ENCODE measurements at places on chromosomes 5 and 9.

DNA sequence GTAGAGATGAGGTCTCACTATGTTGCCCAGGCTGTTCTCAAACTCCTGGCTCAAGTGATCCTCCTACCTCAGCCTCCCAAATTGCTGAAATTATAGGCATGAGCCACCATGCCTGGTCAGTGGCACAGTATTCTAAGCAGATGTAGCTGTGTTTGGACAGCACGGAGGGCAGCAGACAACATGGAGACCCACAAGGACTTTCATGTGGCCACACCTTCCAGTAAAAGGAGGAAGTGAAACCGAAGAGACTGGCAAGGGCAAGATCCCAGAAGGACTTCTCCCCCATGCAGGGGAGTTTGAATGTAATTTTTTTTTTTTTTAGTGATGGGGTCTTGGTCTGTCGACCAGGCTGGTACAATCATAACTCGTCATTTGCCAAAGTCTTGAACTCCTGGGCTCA lies 172.2 kb downstream of the TRPM3 start:
- no peak for DNase-seq

- no peak for DNase-seq
Observed at GRCh38 chr5:34608859-34609648, 47.1 kb upstream of the RAI14 start.

DNA sequence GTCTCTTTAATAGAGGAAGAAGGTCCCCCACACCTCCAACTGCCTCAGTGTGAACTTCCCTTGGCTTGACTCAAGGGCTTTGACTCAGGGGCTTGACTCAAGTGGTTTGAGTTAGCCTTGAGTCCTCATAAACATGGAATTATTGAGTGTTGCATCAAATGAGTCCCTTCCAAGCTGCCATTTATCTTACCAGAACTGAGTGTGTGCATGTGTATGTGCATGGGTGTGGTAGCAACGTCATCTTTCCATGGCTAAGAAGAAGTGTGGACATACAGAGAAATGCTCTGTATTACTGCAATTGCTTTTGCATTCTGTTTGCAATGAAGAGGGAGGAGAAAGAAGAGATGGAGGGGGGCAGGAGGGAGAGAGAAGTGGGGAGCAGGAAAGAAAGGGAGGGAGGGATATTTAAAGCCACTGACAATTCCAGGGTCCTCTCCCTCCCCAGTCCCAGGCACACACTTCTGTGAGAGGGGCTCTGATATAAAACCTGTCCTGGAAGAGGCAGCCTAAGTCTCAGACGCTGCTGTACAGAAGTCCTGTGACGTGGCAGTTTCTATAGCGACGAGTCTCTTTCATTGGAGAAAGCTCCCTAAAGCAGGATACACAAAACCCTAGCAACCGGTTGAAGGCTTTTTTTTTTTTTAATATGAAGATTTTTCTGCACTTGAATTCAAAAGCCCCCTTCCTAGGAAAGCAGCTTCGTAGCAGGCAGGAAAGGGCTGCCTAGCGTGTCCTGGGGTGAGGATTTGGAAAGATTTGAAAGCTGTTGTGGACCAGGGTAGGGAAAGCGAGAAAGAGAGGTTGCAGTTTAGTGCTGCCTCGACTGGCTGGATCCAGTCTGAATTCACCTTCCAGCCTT lies 93.3 kb upstream of the MAP1B start:
- no peak for DNase-seq

DNA sequence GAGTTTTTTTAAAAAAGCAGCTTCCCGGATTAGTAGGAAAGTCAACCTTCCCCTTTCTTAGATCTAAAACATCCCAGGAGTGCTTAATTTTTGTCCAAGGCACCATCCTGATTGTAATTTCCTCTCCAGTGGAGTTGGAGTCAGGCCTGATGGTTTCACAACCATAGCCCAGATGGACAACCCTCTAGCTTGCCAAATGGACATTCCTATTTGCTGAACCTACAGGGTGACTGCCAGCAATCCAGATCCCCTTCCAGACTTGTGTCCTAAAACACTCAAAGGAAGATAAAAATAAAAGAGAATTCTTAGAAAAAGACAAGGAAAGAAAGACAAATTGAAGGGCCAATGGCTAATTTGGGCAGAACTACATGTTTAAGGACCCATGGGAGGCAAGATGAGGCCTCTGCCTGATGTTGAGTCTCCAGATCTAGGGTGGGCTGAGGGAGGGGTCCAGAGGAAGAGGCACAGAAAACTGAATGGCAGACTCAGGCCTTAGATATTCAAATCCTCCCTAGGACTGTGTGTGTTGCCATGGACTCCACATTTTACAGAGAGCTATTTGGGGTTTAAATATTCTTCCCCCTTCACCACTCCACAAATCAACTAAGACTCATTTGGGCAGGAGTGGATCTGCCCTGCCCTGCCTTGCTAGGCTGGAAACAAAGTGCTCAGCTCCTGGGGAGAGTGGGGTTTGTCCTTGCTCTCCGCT lies 38.5 kb upstream of the SLC44A1 start:
- DNase-seq = no peak

GRCh38 chr5:37043693-37044092 lies 167.1 kb downstream of the NIPBL start:
- DNase-seq = no peak

- peak; percentile 21 for DNase-seq
Observed at GRCh38 chr9:10612641-10613398, at the start of gene PTPRD. TSS of gene PTPRD (minus strand) at chr9:10613002.

GRCh38 chr9:122127396-122127798 lies 32.2 kb downstream of the NDUFA8 start:
- DNase-seq = no peak
